ENCODE measurements at places on chromosomes 6 and 20.

- DNase-seq: peak; percentile 51
Measured at GRCh38 chr20:37901654-37902503, 1.0 kb upstream of the VSTM2L start.

GRCh38 chr6:137967689-137968454 lies 100.8 kb downstream of the TNFAIP3 start:
- DNase-seq: no peak

DNA sequence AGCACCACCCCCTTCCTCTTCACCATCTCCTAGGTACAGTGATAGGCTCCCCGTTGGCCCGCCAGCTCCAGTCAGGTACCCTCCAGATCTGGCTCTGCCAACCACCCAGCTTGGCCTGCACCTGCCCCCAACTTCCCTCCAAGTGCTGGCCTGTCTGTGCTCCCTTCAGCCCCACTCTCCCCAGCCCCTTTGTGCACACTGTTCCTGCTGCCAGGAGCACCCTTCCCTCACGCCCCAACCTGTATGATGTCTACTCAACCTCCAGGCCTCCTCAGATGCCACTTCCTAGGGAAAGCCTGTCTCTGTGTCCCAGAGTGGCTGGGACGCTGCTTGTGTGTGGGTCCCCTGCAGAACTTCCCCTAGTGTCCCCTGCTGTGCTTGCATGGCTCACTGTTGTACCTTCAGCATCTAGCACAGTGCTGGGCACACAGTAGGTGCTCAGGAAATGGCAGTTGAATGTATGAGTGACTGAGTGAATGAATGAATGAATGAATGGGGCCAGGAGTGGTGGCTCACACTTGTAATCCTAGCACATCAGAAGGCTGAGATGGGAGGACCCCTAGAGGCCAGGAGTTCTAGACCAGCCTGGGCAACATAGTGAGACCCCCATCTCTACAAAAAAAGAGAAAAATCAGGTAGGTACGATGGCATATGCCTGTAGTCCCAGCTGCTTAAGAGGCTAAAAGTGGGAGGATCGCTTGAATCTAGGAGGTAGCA lies 3.0 kb downstream of the ZBP1 start:
- DNase-seq: no peak

DNA sequence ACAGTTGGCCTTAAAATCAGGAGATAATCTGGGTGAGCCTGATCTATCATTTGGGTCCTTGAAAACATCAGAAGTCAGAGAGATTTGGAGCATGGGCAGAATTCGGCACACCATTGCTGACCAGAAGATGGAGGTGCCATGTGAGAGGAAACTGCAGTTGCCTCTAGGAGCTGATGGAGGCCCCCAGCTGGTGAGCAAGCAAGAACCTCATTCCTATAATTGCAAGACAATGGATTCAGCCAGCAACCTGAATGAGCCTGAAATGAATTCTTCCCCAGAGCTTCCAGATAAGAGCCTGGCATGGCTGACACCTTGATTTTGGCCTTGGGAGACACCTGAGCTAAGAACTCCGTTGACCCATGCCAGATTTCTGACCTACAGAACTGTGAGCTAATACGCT lies 76.3 kb upstream of the FYN start:
- DNase-seq: no peak

GRCh38 chr6:132007474-132008190 lies 56.5 kb upstream of the CCN2 start:
- no peak for DNase-seq

GRCh38 chr6:135861189-135861588 lies 9.7 kb downstream of the PDE7B start:
- no peak for DNase-seq

- DNase-seq: no peak
Measured at GRCh38 chr20:53428588-53428987, 165.1 kb downstream of the ZNF217 start.

DNA sequence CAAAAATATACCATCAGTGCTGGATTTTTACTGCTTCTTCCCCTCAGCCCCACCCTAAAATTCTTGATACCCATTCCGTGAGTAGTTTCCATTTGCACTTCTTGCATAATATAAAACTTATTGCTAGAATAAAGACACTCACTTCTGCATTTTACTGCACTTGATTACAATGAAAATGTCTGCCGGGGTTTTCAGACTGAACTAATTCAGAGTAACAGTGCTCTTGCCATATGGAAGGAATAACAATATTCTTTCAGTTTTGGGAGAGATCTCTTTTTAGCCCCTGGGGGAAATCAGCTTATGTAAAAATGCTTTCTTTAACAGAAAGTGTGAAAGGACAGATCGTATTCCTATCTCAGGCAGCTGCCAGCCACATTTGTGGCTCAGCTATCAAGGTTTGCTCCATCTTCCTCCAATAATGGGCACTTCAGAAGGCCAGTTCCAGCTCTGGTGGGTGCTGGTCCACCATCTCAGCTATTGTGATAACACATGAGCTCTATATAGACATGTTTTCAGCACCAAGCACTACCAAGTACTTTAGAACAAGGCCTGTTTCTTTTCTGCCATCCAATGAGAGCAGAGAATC lies 8.9 kb downstream of the SMLR1 start:
- no peak for DNase-seq

- no peak for DNase-seq
Measured at GRCh38 chr6:101662111-101662897, 268.8 kb downstream of the GRIK2 start.

DNA sequence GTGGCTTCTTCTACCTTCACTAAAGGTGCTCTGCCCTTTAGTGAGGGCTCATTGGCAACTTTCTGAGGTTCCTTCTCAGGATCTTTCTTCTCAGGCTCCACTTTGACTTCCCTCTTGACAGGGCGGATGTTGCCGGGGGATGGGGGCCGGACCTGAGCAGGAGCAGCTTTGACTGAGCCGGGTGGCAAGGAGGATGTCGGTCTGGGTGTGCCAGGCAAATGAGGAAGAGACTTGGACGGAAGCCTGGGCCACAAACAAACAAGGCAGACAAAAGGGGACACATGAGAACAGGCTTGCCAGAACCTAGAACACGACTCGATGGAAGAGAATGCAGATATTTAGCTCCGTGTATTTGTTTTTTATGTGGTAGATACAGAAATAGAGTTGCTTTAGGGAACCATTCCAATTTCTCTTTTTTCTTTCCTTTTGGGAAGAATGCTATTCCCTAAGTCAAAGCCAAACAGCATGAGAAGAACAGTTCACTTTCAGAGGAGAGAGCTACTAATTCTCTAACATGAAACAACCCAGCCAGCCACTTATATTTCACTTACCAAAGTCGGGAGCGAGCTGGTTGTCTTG lies 76.2 kb upstream of the BCLAF1 start:
- DNase-seq: peak; percentile 10

- DNase-seq: no peak
Measured at GRCh38 chr6:149261364-149262040, 56.0 kb upstream of the TAB2 start.

GRCh38 chr20:51610111-51610510 lies 67.6 kb upstream of the NFATC2 start:
- DNase-seq: no peak

- DNase-seq: no peak
Measured at GRCh38 chr6:21109391-21110178, 484.0 kb upstream of the SOX4 start.

DNA sequence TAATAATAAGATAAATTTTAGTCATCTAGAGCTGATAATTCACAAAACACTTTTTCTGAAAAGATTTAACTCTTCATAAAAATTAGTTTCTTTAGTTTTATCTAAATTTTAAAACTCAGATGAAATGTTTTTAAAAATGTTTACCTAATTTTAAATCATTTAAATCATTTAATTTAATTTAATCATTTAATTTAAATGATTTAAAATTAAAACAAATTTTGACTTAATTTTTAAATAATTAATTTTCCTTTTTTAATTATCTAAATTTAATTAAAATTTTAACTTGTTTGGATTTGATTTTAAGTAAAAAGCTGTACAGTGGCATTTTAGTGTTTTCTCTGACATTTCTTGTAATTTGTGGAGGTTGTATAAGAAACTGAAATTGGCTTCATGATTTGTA lies 131.7 kb upstream of the RNF217 start:
- DNase-seq: no peak

- DNase-seq: no peak
Measured at GRCh38 chr6:100475554-100476320, 11.0 kb upstream of the SIM1 start.

GRCh38 chr20:48986899-48987298 lies 59.2 kb upstream of the CSE1L start:
- DNase-seq: no peak

- no peak for DNase-seq
Measured at GRCh38 chr6:27293436-27294098, 18.5 kb downstream of the POM121L2 start.

DNA sequence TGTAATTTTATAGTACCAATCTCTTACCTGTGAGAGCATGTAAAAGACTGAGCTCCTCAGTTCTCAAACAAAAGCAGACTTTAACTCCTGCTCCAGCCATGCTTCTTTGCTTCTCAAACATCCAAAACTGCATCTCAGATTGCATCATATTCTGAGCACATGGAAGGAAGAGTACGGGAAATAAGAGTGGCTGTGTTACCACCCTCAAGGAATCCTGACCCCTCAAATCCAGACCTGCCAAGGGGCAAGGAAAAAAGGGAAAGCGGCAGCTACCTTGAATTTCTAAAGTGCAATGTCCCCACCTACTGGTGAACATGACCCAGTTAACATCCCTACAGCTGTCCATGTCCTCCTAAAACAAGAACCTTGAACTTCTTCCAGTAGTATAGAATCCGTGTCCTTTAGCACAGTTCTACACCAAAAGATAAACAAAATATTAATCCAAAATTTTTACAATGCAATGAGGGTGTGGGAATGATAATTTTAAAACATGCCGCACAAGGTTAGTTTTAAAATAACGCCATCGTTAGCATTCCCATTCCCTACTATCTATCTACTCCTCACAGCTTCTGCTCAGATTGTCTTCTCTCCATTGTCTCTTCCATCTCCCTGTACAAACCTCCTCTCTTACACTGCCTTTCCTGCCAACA lies 34.1 kb upstream of the HLA-DQB1 start:
- no peak for DNase-seq

- no peak for DNase-seq
Measured at GRCh38 chr20:47348539-47349142, 7.9 kb downstream of the ZMYND8 start.

DNA sequence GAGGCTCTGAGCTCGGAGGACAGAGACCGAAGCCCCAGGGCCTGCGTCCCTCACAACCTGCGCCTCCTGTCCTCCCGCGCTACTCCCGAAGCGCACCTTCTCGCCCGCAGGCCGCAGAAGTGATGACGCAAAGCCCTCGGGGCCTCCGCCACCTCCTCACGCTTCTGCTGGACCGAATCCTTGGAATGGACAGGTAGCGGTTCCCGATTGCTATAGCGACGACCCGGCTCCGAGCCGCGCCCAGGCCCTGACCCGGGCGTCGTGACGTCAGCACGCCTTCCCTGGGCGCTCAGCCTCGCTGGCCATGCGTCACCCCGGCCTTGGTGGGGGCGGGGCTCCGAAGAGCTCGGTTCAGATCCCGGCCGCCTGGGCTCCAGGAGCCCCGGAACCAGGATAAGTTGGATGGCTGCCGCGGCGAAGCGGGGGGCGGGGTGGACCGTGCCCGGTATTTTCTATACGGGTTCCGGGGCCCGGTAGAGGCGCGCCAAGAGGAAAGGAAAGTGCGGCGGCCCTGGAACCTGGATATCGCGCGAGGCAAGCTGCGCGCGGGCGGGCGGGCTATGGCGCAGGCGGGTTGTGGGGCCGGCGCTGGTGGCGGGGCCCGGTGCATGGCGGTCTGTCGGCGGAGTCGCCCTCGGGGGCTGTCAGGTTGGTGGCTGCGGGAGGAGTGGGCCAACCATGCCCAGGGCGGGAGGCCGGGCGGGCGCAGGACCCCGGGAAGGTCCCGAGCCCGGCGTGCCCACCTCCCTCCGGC lies at the start of gene ZNF76:
ZNF76 (plus strand) TSS at position 542 of the 754 bp plus-strand sequence. CDS start 21,417 bp downstream, outside the sequence.
- peak; percentile 95 for DNase-seq

DNA sequence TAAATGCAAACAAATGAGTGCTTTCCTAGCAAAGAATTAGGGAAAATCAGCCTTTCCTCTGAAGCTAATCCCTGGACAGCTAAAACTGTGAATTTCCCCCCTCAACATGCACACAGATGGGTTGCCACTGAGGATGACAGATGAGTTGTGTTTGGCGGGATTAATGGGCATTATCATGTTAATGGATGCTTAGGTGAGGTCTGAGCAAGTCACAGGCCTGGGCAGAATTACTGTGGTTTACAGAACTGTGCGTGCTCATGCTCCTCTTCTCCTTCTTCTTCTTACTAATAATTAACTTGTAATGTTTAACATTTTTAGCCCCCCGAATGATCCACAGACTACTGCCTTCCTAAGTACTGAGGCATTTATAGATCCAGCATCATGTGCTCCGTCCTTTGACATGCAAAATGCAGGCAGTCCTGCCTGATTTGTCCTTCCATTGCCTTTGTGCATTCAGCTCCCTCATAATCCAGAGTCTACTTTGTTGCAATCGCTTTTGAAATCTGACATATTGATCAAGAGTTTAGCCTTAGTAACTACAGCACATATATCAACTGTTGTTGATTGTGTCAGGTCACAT lies 753.4 kb upstream of the MMS22L start:
- no peak for DNase-seq

Data from GM06990 (cell line).